Activated T-cell treated with anti-CD3 and anti-CD28 coated beads, Interleukin-2, amount 50 U/mL, for 4 hours (primary cell): ENCODE measurements at places on chromosomes 3 and 15.
A peak's percentile ranks its signal among the peaks of the same experiment; 100 is the strongest.

GRCh38 chr15:61137105-61137792, 91.9 kb downstream of the RORA start:
- DNase-seq: no peak

- peak; percentile 14 for DNase-seq
Observed at GRCh38 chr15:85615930-85616329, 178.8 kb downstream of the KLHL25 start.

GRCh38 chr15:28942046-28942445, 56.3 kb downstream of the APBA2 start:
- peak; percentile 40 for DNase-seq

DNA sequence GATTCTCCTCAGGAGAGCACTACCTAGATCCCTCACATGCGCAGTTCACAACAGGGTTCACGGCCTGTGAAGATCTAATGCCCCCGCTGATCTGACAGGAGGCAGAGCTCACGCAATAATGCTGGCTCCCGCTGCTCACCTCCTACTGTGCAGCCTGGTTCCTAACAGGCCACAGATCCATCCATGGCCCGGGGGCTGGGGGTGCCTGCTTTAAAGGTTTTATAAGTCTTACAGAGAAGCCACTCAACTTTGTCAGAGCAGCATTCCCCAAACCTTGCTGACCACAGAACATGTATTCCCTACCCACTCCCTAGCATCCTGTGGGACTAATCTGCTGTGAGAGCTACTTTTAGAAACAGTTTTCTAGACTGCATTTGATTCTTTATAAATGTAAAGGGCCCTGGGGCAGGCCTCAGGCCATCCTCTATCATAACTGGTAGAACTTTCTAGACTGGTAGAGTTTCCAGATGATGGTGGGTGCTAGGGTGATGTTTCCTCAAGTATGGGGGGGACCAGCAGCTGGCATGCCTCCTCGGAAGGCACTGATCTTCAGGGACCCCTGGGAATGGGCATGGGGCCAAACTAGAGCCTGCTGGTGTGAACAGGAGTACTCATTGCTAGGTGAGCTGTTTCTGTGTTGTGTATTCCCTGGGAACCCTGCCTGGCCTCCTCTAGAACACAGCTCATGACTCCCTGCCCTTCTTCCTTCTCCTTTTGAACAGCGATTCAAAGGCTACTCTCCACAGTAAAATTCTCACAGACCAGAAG, 25.7 kb upstream of the RAD18 start:
- DNase-seq: no peak

- no peak for DNase-seq
Observed at GRCh38 chr15:68677996-68678395, 99.2 kb downstream of the CORO2B start.

DNA sequence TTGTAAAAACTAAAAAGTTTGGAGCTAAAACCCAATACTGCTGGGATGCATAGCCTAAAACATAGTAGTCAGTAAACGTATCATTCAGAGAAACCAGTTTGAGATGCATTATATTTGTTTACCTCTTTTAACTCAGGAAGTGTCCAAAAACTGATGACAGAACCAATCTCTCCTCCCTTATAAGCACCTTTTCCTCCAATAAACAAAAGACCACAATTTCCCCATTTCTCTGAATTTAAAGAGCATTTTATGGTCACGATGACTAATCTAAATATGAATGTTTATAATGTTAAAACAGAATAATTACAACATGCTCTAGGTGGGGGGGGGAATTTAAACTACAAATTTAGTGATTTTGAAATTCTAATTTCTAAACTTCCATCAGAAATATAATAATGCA, 58.5 kb downstream of the CEP63 start:
- DNase-seq: no peak

- no peak for DNase-seq
Observed at GRCh38 chr3:16936233-16936632, 51.5 kb downstream of the PLCL2 start.

DNA sequence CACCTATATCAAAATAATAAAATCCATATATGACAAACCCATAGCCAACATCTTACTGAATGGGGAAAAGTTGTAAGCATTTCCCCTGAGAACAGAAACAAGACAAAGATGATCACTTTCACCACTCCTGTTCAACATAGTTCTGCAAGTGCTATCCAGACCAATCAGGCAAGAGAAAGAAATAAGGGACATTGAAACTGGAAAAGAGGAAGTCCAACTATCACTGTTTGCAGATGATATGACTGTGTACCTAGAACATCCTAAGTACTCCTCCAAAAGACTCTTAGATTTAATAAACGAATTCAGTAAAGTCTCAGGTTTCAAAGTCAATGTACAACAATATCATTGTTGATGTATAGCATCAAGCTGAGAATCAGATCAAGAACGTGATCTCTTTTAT, 35.6 kb upstream of the FGF7 start:
- DNase-seq: no peak

- no peak for DNase-seq
Observed at GRCh38 chr3:69699183-69699582, 40.1 kb upstream of the MITF start.
